ENCODE measurements at places on chromosomes 12 and 14.

DNA sequence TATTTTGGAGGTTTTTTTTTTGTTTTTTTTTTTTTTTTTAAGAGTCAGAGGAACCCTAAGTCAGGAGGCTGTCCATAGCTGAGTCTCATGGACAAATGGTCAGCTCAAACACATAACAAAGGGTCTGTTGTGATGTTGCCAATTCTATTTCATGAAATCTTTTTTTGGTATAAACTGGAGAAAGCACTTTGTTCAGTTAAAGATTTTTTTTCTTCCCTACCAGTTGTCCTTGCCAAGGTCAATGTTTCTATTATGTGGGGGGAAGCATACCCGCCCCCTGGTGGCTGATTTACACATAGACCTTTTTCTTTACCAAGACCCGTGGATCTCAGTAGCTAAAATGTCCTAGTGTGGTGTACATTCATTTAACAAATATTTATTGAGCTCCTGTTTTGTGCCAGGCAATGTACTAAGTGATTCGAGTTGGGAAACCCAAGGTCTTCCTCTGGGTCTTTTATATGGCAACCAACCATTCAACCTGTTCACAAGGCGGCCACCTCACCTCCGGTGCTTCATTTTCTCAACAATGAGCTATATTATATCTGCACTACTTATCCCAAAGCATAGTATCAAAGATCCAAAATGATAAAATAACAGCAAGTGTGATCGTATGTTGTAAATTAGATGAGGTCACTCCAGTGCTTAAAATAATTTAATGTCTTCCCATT lies 214.5 kb downstream of the PAH start:
- DNase-seq, result no peak

DNA sequence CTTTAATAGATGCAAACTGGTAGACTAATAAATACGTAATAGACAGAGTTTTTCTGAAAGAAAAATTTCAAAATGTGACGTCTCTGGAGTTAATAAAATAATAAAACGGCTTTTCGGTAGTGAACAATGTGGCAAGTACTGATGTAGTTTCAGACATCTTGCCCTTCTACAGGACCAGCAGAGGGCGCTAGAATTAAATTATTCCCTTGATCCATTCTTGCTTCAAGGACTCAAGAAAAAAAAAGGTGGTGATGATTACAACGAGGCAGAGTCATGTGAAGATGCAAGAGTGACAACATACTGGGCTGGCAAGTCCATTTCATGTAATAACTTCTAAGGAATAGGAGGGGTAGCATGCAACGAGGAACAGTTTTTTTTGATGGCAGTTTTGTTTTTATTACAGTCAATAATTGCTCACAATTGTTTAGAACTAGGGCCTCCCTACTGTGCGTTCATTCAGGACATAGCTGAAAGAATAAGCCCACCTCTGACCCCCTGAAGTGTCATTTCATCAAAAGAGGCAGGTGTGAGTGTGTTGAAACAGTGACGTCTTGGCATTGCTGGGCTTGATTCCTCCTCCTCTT lies 101.0 kb upstream of the GZMB start:
- DNase-seq, result peak; percentile 30

GRCh38 chr12:83841620-83842019 lies 1071.0 kb downstream of the SLC6A15 start:
- no peak for DNase-seq

DNA sequence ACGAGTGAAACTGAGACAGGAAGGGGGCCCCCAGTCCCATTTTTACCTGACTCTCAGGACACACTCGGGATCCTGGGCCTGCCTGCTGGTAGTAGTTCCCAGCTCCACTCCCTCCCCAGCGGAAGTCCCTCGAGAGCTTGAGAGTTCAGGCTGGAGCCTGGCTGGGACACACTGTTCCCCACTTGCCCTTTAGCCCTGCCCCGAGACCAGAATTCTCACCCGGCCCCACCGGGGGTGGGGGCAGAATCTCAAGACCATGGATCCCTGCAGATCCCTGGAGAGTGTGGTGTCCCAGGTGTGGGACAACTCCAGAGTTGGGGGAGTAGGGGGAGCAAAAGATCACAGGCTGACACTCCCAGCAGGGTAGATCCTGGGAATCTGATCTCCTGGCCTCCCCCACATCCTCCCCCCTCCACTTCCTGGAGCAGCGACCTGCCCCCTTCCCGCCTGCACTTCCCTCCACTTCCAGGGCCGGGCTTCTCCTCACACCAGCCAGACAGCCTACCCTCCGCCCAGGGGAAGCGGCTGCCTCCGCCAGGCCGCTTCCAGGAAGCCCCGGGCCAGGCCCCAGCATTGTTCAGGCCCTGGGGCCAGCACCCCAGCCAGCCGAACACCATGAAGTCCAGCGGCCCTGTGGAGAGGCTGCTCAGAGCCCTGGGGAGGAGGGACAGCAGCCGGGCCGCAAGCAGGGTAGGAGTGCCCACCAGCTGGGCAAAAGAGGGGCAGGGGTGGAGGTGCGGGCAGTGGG lies at the start of gene TNS2:
Gene TNS2 (plus strand): TSS at position 495 of the 748 bp plus-strand sequence. CDS start 121 bp downstream, at position 616.
- DNase-seq, result no peak

GRCh38 chr12:5900076-5900475 lies 45.0 kb downstream of the ANO2 start:
- DNase-seq, result no peak

DNA sequence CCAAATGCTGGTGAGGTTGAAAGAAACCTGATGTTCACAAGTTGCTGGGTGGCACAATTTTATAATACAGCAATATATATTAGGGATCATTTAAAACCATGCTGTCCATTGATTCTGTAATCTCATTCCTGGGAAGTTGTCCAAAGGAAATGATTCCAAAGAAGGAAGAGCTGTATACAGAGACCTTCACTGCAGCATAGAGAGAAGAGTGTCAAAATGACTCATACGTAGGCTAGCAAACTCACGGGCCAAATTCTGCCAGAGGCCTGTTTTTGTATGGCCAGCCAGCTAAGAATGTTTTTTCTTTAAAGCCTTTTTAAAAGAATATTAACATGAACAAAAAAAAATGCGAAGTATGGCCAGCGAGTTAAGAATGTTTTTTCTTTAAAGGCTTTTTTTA lies 69.2 kb upstream of the MED13L start:
- DNase-seq, result no peak

All from effector memory CD8-positive, alpha-beta T cell (primary cell).